ENCODE measurements at places on chromosomes 5 and 9. TPM values are rescaled to one million over a fixed set of nuclear protein-coding genes. Genes with fewer than 3 reads are reported as not detected.
A peak's percentile ranks its signal among the peaks of the same experiment; 100 is the strongest.

The DOCK8 gene
- total RNA-seq, result 199 TPM

The SHISAL2B gene
- total RNA-seq, result not detected

The IL12B gene
- not detected for total RNA-seq

The IFNK gene
- total RNA-seq, result not detected

The RIMOC1 gene
- total RNA-seq, result 36.8 TPM

The FREM1 gene
- total RNA-seq, result not detected

The STKLD1 gene
- 0.88 TPM for total RNA-seq

The GARIN3 gene
- 0.39 TPM for total RNA-seq

The PDLIM4 gene
- 0.79 TPM for total RNA-seq

The GABRB2 gene
- not detected for total RNA-seq

The INVS gene
- total RNA-seq, result 12.2 TPM

DNA sequence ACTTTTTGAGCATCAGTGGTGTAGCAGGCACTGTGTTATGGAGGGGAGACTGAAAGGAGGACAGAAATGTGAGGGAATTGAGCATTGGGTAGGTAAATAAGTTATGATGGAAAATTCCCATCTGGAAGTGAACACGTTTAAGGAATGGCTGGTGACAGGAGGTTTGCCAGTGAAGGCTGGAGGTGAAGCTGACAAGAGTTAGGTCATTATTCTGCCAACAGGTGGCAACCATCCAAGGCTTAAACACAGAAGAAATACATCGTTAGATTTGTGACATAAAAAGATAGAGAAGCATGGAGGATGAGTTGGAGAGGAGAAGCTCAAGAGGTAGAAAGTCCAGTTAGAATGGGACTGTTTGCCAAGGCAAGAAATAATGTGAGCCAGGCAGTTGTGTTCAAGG is 455.3 kb upstream of the SGCD start:
- no peaks in the 10 kb centered on the region for H3K4me1 ChIP-seq
- DNase-seq, result no peak
- H3K36me3 ChIP-seq, result no peaks in the 10 kb centered on the region
- H3K27ac ChIP-seq, result no peak overlapping the region
- H3K4me3 ChIP-seq, result no peak overlapping the region

DNA sequence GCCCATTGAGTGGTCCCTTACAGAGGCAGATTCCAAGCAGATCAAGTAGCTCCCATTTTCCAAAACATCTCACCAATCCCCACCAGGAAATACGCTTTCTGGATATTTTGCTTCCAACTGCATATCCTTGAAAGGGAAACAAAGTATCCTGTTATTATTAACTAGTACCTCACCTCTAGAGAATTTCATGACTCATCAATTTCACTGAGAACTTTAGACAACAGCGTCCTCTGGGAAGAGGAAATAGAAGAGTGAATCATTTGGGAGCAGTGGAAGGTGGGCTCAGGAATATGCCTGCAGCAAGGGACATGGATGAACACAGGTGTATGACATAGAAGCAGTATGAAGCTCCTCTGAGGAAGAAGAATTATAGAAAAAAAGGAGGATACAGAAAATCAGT is 186.7 kb downstream of the MARCHF11 start:
- H3K27ac ChIP-seq, result no peak overlapping the region
- peaks cover 11% of the 10 kb centered on the region for H3K36me3 ChIP-seq
- H3K27me3 ChIP-seq, result no peaks in the 10 kb centered on the region
- no peak overlapping the region for H3K4me3 ChIP-seq

GRCh38 chr5:79573983-79574890 is 38.0 kb upstream of the TENT2 start:
- DNase-seq, result no peak
- H3K4me3 ChIP-seq, result no peak overlapping the region
- peaks cover 5% of the 10 kb centered on the region for H3K36me3 ChIP-seq
- no peak overlapping the region for H3K27ac ChIP-seq
- peaks cover 11% of the 10 kb centered on the region for H3K4me1 ChIP-seq
- no peaks in the 10 kb centered on the region for H3K27me3 ChIP-seq

DNA sequence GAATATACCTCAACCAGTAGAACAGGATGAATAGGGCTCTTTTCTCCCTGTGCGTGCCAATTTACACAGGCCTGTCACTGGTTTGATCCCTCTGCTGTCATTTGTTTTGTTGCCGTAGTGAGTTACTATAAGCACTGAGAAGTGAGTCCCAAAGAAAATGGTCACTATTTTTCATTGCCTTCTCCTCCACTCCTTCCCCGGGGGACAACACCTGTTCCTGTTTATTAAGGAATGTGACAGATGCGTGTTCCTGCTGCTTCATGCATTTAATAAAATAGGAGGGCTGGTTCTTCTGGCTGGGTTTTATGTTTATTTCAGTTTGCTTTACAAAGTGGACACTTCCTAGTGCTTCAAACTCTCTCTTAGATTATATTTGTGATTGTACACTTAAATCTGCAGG is 6.4 kb downstream of the THBS4 start:
- no peak overlapping the region for H3K4me3 ChIP-seq
- H3K36me3 ChIP-seq, result no peaks in the 10 kb centered on the region
- H3K27ac ChIP-seq, result no peak overlapping the region
- DNase-seq, result no peak

GRCh38 chr9:107513464-107514100 is 24.0 kb upstream of the KLF4 start:
- H3K36me3 ChIP-seq, result no peaks in the 10 kb centered on the region
- H3K27me3 ChIP-seq, result no peaks in the 10 kb centered on the region
- DNase-seq, result no peak

- H3K4me3 ChIP-seq, result no peak overlapping the region
- no peak for DNase-seq
- peaks cover 29% of the 10 kb centered on the region for H3K4me1 ChIP-seq
- no peaks in the 10 kb centered on the region for H3K27me3 ChIP-seq
- H3K27ac ChIP-seq, result no peak overlapping the region
These were observed 47.2 kb downstream of the INSYN2B start for GRCh38 chr5:169933127-169933526.

DNA sequence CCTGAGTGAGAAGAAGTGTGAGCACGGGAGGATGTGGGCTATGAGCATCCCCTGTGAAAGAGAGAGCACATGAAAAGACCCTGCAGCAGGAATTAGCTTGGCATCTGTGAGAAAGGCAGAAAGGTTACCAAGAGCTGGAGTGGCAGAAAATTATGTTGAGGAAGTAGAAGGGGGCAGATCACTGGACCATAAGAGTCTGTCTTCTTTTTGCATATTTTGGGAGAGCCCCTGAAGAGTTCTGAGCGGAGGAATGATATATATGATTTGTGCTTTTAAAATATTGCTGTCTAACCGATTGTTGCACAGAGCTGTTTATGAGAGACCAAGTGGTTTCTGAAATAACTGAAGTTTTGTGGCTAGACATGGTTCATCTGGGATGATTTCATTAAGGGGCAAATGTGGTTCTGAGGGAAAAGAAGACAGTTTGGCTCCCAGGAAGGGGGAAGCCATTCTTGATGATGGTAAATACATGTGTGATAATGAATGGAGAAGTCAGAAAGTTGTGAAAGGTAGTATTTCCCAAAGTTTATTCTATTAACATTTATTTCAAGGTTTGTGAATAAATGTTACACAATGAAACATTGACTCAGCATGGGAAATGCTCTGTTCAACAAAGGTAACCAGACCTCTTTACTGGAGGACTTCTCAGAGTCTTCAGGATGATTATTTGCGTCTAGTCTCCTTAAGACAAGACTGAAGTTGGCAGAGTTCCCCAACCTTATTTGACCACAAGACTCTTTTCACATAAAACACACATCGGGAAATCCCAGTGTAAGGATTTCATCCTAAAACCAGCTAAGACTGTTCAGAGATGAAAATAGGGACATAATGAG is 31.5 kb upstream of the ADRB2 start:
- H3K4me1 ChIP-seq, result peaks cover 59% of the 10 kb centered on the region
- no peaks in the 10 kb centered on the region for H3K36me3 ChIP-seq
- peaks cover 44% of the 10 kb centered on the region for H3K27me3 ChIP-seq
- no peak for DNase-seq
- H3K4me3 ChIP-seq, result no peak overlapping the region

DNA sequence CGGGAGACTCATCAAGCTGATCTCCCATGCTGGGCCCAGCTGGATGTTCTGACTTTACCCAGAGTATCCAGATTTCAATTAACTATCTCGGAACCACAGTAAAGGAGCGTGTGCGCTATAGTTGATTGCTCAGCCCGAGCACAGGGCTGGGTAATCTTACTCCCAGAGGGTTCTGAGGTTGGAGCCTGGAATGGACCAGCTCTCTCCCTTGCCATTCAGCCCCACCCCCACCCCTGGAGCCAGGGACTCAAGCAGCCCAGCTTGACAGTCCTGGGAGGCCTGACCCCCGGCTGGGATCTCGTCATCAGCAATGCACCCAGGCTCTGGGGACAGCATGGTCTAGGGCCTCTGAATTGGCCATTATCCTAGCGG is 23.7 kb upstream of the PTGES start:
- no peak overlapping the region for H3K4me3 ChIP-seq
- no peak overlapping the region for H3K27ac ChIP-seq
- peaks cover 20% of the 10 kb centered on the region for H3K4me1 ChIP-seq
- peaks cover 22% of the 10 kb centered on the region for H3K27me3 ChIP-seq

GRCh38 chr9:99118782-99119466 is 14.0 kb downstream of the TGFBR1 start:
- H3K27ac ChIP-seq, result peak overlapping the region; percentile 81
- peak; percentile 64 for DNase-seq
- peaks cover 79% of the 10 kb centered on the region for H3K4me1 ChIP-seq

GRCh38 chr9:3929345-3930047 is 370.4 kb downstream of the GLIS3 start:
- H3K4me3 ChIP-seq, result no peak overlapping the region
- no peaks in the 10 kb centered on the region for H3K36me3 ChIP-seq
- no peak for DNase-seq
- H3K27me3 ChIP-seq, result no peaks in the 10 kb centered on the region
- peaks cover 18% of the 10 kb centered on the region for H3K4me1 ChIP-seq
- H3K27ac ChIP-seq, result no peak overlapping the region

GRCh38 chr5:31537851-31538250 is 5.8 kb downstream of the C5orf22 start:
- H3K4me3 ChIP-seq, result no peak overlapping the region
- H3K27ac ChIP-seq, result no peak overlapping the region
- H3K27me3 ChIP-seq, result no peaks in the 10 kb centered on the region
- no peak for DNase-seq

GRCh38 chr5:169803077-169803981 is 166.3 kb downstream of the DOCK2 start:
- peak overlapping the region; percentile 80 for H3K27ac ChIP-seq
- H3K4me1 ChIP-seq, result peaks cover 59% of the 10 kb centered on the region
- no peaks in the 10 kb centered on the region for H3K27me3 ChIP-seq
- peaks cover 3% of the 10 kb centered on the region for H3K36me3 ChIP-seq
- H3K4me3 ChIP-seq, result no peak overlapping the region

DNA sequence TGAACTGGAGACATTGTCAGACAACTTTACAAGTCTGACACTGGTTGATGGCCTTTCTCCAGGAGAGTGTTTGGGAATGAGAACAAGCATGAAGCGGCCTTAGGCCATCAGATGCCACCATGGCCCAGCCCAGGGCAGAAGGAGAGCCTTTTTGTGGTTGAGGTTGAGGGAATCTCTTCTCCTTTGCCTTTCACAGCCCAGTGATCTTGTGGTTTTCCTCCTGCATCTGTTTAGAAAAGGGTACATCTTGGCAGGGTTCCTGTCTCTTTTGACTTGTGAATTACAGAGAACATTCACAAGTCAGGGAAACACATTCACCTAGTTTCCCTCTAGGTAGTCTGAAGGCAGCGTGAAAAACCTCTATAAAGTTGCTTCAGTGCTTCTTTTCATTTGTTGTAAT is 27.5 kb downstream of the DMRT2 start:
- no peaks in the 10 kb centered on the region for H3K36me3 ChIP-seq
- H3K4me1 ChIP-seq, result no peaks in the 10 kb centered on the region
- peaks cover 27% of the 10 kb centered on the region for H3K27me3 ChIP-seq
- H3K27ac ChIP-seq, result no peak overlapping the region

DNA sequence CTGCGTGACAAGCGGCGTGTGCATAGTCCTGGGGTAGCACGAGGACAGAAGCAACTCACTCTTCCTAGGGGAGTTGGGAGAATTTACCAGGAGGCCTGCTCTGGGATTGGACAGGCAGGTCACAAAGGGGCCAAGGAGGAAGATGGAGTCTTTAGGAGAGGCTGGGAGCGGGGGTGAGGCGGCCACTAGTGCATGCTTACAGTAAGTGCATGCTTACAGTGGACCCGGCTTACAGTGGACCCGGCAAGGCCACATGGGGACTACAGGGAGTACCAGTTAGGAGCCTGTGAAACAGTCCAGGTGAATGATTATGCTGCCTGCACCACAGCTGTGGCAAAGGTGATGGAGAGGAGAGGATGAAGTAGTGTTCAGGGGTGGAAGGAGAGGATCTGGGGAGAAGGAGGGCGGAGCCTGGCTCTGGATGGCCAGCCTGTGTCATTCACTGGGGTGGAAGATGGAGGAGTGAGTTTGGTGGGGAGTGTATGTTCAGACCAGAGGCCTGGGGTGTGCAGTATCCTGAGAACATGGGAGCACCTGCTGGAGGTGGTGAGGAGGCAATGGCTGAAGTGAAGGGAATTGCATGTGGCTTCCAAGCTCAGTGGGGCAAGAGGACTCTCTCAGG is 78.7 kb downstream of the CRB2 start:
- H3K27ac ChIP-seq, result no peak overlapping the region
- H3K36me3 ChIP-seq, result peaks cover 2% of the 10 kb centered on the region
- no peak overlapping the region for H3K4me3 ChIP-seq
- no peak for DNase-seq
- no peaks in the 10 kb centered on the region for H3K4me1 ChIP-seq
- H3K27me3 ChIP-seq, result no peaks in the 10 kb centered on the region

DNA sequence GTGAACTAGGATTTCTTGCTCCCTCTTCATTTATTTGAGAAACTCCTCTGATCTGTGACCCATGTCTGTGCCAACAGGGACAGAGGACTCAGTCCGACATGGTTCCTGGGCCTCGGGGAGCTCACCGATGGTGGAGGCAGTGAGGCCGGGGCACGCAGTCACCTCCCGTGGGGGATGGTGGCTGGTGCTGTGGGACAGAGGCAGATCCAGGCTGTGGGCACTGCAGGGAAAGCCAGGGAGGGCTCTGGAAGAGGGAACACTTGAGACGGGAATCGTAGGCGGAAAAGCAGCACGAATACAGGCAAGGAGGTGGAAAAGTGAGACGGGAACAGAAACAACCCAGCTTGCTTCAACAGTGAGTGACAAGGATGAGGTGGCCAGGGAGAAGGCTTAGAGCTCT is 127.8 kb downstream of the GABBR2 start:
- H3K36me3 ChIP-seq, result peaks cover 2% of the 10 kb centered on the region
- no peak overlapping the region for H3K4me3 ChIP-seq
- H3K4me1 ChIP-seq, result peaks cover 13% of the 10 kb centered on the region

- H3K36me3 ChIP-seq, result peaks cover 16% of the 10 kb centered on the region
- H3K27ac ChIP-seq, result no peak overlapping the region
- peaks cover 42% of the 10 kb centered on the region for H3K4me1 ChIP-seq
- H3K4me3 ChIP-seq, result no peak overlapping the region
- peaks cover 5% of the 10 kb centered on the region for H3K27me3 ChIP-seq
- no peak for DNase-seq
These were observed 115.3 kb downstream of the GDNF start for GRCh38 chr5:37724395-37725125.

DNA sequence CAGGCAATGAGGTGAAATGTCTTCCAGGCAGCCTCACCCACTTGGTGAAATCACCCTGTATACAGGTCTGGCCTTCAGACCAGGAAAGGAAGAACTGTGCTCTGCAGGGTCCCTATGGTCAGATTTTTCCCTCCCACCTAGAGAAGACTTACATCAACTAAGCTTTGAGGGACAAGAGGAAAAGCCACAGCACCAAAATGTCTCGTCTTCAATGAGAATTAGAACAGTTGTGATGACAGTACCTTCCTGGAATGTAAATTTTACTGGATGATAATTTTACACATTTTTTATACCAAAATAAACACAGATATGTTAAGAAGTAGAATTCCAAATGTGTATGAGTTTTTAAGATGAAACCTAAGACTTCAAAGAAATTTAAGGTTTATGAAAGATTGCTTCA is 283.9 kb downstream of the SPOCK1 start:
- no peaks in the 10 kb centered on the region for H3K4me1 ChIP-seq
- H3K36me3 ChIP-seq, result peaks cover 1% of the 10 kb centered on the region
- no peaks in the 10 kb centered on the region for H3K27me3 ChIP-seq
- H3K4me3 ChIP-seq, result no peak overlapping the region
